ENCODE measurements at places on chromosomes 4 and X.

DNA sequence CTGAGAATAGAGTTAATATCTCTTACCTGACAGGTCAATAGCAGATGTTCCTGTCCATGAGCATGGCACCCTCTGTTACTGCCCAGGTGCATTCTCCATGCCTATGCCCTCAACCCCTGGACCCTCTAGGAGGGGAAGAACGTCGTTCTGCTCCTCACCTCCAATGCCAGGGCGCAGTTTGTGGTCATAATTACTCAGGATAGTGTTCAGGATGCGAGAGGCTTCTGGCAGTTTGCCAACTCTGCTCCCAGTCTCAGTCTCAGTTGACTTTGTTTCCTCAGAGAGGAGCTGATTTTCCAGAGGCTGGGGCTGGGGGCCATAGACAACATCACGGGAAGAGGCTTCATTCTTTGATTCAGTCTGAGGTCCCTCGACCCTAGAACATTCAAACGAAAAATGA, 4.4 kb downstream of the GABRE start:
- no peak for DNase-seq

DNA sequence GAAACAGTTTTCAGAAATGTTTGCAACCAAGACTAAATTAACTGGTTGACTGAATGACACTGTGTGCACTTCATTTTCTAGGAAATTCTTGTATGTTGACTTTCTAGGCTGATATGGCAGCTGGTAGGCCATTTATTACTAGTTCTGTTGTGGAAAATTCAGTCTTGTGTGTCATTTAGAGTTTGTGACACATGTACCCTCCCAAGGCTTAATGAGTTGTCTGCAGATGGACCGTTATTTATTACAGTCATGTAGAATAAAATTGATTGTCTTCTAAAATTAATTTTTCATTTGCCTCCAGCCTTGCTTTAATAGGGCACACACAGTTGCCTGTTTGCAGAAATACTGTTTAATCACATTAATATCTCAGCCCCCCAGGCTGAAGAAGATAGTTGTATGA, 30.7 kb downstream of the DACH2 start:
- no peak for DNase-seq

DNA sequence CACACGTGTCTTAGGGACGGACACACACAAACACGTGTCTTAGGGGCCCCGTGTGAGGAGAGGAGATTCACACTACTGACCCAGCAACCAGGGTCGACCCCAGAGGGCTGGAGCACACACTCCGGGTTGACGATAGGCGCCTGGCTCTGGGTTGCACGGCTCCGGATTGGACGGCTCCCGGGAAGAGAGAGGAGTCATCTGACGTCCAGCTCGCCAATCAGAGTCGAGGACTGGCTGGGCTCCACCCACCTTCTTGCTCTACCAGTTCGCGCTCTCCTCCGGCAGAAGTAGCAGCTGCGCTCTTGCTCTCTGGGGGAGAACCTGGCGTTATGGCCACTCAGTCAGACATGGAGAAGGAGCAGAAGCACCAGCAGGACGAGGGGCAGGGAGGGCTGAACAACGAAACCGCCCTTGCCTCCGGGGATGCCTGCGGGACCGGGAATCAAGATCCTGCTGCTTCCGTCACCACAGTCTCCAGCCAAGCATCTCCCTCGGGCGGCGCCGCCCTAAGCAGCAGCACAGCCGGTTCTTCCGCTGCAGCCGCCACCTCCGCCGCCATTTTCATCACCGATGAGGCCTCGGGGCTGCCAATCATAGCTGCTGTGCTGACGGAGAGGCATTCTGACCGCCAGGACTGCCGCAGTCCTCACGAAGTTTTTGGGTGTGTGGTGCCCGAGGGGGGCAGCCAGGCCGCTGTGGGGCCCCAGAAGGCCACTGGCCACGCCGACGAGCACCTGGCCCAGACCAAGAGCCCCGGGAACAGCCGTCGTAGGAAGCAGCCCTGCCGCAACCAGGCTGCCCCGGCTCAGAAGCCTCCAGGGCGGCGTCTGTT, 74.3 kb downstream of the NUDT10 start:
- no peak for DNase-seq

- no peak for DNase-seq
Measured at GRCh38 chr4:6658209-6658595, 17.7 kb downstream of the MRFAP1 start.

DNA sequence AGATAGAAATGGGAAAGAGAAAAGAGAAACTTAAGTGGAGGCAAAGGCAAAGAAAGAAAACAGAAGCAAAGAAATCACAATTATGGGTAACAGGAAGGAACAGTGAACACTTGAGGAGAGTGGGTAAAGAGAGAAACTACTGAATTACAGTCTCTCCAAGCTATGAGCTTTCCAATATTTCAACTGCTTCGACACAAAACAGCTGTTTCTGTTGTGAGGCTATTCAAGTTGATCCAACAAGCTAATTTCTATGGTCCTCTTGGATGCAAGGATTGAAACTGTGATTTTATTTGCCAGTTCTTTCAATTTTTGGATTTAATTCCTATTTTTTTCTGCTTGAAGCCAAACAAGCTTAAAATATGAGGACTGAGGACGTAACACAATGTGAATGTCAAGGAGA, 80.5 kb upstream of the ADGRA3 start:
- DNase-seq, result no peak

DNA sequence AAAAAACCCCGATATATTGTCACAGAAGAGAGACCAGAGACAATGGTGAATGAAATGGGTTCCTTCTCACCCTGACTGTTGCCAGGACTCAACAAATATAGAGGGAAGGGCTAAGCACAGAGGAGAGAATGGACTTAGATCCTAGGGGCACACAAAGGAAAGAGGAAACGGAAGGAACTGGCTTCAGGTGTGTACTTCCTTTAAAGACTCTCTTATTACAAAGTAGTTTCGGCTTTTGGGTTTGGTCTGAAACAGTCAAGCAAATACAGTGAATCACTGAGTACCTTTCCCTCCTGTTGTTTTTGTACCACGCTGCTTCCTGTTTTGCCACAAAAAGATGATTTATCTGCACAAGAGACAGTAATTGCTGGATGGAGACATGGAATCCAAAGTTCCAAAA, 46.1 kb upstream of the S100G start:
- no peak for DNase-seq

DNA sequence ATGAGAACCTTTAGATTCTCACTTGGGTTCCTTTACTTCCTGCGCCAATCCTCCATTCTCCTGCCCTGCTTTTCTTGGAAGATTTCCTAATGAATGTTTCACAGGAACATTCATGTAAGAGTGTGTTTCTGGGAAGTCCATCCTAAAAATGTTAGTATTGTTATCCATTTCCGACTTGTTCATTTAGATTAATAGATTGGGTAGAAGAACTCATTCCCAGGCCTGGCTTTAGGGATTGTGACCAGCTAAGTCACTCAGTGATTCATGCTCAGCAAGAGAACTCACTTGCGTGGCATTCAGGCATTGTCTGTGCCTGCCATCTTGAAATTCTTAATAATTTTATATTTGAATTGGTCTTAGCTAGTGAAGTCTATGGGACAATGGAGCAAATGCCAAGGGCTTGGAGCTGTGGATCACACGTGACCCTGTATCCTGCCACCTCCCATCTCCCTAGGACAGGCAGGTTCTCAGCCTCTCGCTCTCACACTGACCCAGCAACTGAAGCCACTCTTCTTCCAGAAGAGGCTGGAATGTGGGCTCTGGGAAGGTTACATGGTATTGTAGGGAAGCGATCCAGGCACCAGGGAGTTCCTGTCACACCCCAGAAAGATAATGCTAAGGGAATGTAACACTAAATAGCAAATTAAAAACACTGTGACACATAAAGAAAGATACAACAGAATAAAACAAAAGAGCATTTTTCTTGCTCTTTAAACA, 562.1 kb downstream of the TMA16 start:
- no peak for DNase-seq
